ENCODE measurements at places on chromosomes 5 and 9.
A peak's percentile ranks its signal among the peaks of the same experiment; 100 is the strongest.

GRCh38 chr5:26660116-26660515, 378.3 kb downstream of the CDH9 start:
- DNase-seq: no peak

DNA sequence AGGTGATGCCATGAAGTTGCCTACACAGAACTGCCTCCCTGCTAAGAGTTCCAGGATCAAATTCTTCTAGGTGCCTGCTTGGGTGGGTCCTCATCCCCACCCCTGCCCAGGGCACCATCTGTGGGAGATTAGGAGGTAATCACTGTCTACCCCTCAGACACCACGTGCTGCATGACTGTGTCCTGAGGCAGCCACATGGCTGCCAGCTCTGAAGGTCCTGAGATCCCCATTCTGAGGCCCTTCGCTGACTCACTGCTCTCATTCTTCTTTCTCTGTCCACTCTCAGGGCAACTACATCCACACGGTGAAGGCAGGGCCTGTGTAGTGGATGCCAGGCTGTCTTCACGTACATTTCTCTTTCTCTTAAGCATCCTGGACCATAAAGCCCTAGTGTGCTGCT, 222.9 kb upstream of the ANKRD55 start:
- no peak for DNase-seq

GRCh38 chr5:33257807-33258429, 182.8 kb upstream of the TARS1 start:
- peak; percentile 91 for DNase-seq

DNA sequence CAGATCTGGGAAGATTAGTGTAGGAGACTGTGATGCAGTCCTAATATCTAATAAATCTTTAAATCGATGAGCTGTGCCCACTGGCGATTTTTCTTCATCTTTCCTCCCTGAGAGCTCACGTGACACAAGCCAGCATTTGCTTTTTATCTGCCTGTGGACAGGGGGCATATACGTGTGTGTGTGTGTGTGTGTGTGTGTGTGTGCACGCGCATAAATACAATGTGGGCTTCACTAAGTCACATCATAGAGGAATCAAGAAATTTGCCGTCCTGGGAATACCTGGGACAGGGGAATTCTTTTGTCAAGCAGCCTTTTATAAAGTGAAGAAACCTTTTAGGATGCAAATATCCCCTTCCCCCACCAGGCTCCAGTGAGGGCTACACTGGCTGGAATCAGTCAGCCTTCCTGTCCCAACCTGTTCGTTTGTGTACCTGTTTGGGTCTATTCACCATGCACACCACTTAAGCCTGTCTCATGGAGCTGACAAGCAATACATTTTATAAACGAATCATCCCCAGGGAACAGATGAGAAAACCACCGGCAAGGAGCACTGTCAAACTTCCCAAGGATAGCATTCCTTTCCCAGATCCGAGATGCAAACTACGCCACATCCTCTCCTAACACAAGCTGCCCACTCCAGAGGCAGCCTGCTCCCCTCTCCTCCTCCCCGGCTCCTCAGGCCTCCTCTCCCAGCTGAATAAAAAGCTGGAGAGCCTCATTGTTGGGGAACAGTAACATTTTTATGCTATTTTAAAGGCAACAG, 2.7 kb downstream of the EPB41L4B start:
- no peak for DNase-seq

DNA sequence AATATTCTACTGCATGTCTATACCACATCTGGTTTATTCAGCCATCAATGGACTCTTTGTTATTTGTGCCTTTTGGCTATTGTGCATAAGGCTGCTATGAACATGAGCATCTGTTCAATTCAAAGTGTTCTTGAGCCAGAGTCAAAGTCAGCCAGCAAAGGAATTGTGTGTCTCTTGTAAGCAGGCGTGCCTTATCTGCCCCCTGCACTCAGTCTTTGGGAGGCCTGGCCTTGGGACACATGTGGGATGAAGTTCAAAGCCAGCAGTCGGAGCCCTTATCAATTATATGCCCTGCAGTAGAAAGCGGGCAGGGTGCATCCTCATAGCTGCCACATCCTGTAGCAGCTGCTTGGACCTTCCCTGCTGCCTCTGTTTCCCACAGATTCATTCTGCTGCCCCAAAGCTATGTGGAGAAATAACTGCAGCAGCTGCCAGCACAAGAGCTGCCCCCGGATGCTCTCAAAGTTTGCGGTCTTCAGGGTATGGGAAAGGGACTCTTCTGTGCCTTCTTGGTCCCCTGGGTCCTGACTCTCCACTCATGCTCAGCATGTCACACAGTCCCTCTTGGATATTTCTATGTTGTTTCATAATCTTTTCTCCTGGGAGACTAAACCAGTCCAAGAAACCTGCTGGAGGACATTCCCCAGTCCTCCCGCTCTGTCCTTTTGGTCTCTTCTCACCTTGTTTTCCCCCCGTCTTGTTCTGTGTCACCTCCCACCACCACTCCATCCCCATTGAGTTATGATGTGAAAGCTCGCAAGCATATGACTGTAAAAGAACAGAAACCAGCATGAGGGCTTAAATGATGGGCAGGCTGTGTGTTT, 35.9 kb downstream of the STOM start:
- DNase-seq: no peak

DNA sequence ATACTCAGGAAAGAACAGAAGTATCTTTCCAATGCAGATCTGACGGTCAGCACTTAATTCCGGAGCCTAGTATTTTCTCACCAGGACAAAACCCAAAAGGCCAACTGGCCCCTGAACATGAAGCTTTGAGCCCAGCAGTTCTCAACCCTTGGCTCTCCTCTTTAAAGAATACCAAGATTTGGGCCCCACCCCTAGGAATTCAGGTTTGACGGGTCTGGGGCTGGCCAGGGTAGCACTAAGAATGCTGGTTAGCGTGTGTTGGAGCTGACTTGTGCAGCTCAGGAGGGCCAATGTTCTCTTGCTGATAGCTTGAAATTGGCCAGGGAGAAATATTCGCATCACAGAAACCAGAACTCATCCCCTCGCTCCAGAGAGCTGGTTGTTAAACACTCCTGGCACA, 88.3 kb upstream of the PTCH1 start:
- no peak for DNase-seq

DNA sequence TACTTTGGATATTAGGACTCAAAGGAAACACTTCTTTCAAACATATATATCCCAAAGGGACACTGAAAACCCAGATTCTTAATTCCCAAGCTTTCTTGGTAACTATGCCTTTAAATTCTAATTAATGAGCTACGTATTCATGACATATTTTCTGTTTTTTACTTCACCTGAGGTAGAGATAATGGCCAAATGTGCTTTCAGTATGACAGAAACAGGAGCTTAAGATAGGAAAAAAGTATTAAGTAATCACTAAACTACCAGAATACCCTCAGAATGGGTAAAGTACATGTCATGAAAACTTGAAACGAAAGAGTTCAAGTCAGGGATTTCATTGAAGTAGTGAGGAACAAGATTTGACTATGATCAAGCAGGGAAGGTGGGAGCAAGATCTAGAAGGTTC, 478.5 kb downstream of the AGTPBP1 start:
- DNase-seq: no peak

- peak; percentile 27 for DNase-seq
Observed at GRCh38 chr5:131265311-131265803, 1.5 kb downstream of the CDC42SE2 start.

DNA sequence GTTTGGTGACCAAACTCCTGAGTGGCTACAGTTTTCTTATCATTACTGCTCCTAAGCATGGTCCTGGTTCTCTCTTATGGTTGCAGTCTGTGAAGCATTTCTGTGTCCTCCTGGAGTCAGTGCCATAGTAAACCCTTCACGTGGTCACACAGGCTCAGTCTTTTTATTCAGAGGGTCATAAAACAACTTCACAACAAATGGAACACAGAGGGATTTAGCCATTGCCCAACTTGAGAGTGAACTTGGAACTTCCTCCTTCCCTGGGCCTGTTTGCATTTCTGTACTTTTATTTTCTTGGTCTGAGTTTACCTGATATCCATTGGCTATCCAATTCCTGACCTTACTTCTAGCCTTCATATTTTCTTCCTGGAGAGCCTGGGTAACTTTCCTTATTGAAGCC, 144.9 kb downstream of the CCDC192 start:
- no peak for DNase-seq

DNA sequence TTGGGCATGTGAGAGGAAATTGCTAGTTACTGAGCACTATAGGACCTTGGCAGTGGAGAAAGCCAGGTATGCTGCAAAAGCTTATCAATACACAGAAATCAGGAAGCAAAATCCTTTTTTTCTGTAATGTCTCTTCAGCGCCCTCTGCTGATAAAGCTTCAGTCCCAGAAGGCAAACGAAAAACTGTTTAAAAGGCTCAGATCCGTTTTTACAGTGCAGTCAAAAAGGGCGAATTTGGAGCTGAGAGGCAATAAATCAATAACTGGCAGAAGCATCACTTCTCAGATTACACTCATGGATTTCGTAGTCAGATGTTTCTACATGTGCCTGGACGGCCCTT, 1.1 kb upstream of the MAN2A1 start:
- DNase-seq: peak; percentile 31

GRCh38 chr5:110045158-110045557, 355.4 kb downstream of the MAN2A1 start:
- DNase-seq: peak; percentile 19

GRCh38 chr5:71974165-71974564, 133.1 kb upstream of the MAP1B start:
- peak; percentile 72 for DNase-seq

DNA sequence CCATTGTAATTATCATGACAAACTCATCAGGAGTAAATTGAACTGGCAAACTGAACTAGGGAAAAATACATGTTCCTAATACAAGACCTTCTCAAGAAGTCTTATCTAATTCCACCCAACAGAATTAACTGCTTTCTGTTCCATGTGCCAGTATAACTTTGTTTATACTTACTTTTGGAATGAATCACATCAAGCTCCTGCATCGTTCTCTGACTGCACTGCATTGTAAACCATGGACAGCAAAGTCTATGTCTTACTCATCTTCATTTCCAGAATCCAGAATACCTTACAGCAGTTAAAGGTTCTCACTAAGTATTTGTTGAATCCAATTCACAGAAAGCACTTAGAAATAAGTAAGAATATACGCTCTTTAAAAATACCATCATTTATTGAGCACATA, 102.8 kb downstream of the PLK2 start:
- no peak for DNase-seq

- DNase-seq: no peak
Observed at GRCh38 chr5:32843531-32843895, 132.4 kb downstream of the NPR3 start.

- DNase-seq: peak; percentile 41
Observed at GRCh38 chr5:90866333-90866732, 307.7 kb downstream of the ADGRV1 start.

DNA sequence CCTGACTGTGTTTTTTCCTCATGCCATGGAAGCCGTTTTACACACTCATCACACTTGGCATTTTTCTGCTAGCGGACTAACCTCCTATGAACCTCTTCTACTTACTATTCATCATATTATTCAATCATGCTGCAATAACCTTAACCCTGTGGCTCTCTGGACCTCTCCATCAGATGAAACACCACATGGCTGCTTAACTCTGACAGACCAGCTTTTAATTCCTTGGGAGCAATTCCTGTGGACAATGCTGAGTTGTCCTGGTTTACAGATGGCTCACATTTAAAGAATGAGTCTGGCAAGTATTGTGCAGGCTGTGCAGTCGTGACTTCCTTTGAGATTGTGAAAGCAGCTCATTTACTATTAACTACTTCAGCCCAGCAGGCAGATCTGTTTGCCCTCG, 9.0 kb downstream of the OR1J1 start:
- no peak for DNase-seq

- no peak for DNase-seq
Observed at GRCh38 chr5:153755913-153756500, 265.5 kb downstream of the GRIA1 start.

DNA sequence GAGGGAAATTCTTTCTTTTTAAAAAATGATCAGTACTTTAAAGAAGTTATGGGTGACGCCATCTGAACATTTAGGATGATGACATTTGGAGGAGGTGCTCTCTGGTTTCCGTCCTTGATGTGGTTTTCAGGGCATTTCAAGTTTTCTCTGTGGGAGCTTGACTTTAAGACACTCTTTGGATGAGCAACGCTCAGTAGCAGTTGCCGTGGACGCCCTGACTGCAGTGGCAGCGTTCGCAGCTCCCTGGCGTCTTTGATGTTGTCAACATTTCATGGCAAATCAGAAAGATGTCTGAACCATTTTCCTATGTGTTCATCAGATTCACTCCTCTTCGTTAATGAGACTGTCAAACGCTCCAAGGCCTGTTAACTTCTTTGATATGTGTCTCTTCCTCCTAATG, 86.1 kb downstream of the ZNF354C start:
- DNase-seq: no peak

DNA sequence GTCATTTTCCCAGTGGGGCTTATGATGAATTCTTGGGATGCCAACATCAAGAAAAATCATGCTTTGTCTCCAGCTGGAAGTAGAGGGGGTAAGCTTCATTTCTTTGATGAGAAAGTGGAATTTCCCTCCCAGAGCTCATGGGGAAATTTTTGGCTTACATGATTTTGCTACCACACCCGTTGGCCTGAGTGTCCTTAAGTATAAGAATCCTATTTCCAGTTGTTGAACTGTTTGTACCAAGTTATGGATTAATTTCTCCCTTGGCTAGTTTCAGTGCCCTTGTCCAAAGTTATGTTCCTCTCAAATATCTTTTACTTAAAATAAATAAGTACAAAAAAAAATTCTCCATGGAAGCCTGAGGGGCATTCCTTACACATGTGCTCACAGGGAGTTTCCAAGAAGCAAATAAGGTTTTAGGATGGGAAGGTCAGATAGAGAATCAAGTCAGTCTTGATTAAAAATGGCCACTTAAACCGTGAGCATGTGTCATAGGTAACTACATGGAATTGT, 82.3 kb downstream of the PTCD2 start:
- peak; percentile 47 for DNase-seq

- DNase-seq: no peak
Observed at GRCh38 chr5:52725065-52725746, 62.5 kb upstream of the ITGA1 start.

DNA sequence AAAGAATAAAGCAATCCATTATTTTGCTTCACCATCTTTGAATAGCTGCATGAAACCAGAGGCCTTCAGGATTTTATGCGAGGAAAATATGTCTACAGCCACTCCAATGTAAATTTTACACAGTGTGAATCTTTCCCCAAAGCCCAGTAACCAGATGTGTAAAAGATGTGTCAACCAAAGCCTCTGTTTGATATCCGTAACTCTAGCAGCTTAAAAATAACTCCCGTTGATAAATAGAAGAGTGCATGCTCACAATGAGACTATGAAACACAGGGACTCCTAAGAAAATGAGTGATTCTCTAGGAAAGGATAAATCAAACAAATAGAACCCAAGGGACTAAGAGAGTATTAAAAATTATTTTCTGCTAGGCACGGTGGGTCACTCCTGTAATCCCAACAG, 60.0 kb upstream of the NPR3 start:
- no peak for DNase-seq

- no peak for DNase-seq
Observed at GRCh38 chr9:94809778-94810177, 83.3 kb downstream of the AOPEP start.

GRCh38 chr5:169258372-169259000, 42.5 kb downstream of the SLIT3 start:
- DNase-seq: peak; percentile 60

DNA sequence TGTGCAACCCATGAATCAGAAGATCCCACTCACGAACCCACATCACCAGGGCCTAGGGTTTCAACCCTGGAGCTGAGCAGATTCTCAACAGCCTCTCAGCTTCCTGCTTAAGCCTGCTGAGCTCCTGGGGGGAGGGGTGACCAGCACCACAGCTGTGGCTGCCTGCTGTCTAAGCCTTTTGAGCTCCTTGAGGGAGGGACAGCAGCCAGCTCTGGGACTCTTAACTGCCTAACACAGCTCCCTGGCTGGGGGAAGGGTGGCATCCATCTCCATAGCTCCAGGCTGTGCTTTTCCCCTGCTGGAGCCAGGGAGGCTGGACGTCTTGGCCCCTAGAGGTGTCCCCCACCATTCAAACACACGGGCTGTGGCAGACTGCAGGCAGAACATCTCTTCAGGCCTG, 250.3 kb downstream of the DMAC1 start:
- DNase-seq: no peak
